CD4-positive, alpha-beta T cell treated with Interleukin-6 for 4 hours (primary cell): ENCODE measurements at places on chromosomes 4 and X.

DNA sequence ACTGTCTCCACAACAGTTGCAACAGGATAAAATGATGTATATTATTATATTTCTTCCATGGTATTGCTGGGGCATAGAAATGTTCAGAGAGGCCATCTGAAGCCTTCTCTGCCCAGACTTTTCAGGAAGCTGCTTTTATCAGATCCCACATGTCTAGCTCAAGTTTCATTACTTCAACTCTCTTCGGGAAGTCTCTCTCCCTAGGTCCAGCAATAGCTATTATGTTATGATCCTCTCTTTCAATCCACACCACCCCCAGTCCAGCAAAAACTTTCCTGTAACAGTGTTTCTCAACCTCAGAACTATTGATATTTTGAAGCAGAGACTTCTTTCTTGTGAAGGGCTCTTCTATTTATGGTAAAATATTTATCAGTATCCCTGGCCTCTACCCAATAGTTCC, 44.9 kb downstream of the CXCL1 start:
- DNase-seq, result no peak

- DNase-seq, result no peak
Measured at GRCh38 chrX:85930099-85930498, 117.3 kb downstream of the CHM start.

DNA sequence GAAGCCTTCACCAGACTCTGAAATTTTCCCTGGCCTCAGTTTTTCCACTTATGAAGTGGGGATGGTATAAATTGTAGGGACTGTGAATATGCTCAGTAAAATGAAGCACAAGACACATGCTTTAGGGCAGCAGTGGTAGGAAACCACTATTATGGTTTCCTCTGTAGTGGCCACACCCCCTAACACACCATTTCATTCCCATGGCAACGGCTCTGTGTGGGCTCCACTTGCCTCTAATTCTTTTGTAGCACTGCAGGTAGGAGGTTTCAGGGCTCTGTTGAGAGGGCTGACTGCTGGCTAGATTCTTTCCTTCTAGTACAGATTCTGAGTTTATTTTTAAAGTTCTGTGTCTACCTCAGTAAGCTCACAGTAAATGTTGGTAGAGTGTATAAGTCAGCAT, 3.5 kb upstream of the VMA21 start:
- DNase-seq, result peak; percentile 63

DNA sequence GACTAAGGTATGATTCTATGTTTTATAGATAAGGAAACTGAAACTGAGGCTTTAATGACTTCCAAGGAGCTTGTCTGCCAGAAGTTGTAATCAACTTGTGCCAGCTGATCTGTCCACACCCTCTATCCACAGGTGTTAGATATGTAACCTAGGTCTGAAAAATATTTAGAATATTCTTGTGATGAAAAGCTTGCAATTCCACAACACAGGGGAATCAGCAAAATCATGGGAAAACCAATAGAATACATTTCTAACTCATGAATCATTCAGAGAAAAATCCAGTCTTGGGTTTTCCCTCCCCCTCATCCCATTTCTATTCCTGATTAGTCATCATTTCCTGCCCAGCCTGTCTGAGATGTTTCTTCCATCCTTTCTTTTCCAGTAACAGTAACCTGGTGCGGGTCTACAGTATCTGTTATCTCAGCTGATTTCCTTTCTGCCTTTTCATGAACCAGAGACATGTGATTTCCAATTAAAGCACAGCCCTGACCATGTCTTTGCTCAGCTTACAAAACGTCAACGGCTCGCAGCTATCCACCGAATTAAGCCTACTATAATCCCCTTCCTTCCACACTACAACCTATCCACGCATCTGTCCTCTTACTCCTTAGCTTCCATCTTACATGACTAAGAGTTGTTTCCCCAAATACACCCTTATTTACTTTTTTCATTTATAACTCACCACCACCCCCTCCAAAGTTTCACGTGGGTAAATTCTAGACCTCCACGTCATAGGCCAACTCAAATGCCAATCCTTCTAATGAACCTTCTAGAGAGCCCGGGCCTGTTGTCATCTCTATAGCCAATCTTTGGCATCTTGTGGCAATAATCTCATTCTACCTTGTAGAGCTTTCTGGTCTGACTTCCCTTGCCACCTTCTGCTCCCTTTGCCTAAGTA, 961 bp upstream of the NOCT start:
- no peak for DNase-seq

- DNase-seq, result no peak
Measured at GRCh38 chr4:96354036-96354712, 514.3 kb downstream of the PDHA2 start.

DNA sequence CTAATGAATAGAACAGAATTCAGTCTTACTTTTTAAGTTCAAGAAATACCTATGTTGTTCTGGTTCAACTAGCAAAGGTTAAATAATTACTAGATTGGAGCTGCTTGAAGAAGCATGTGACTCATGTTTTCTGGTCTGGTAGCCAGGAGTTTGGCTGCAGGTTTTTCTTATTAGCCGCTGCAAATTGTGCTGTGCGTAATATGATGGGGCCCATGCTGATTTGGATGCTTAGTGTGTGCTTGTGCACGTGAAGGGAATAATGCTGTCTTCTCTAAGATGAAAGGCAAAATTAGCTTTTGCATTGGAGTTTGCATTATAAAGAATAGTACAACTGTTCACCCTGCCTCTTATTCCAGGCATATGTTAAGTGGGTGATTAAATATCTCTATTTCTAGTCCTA, 219.6 kb downstream of the SNCA start:
- no peak for DNase-seq

DNA sequence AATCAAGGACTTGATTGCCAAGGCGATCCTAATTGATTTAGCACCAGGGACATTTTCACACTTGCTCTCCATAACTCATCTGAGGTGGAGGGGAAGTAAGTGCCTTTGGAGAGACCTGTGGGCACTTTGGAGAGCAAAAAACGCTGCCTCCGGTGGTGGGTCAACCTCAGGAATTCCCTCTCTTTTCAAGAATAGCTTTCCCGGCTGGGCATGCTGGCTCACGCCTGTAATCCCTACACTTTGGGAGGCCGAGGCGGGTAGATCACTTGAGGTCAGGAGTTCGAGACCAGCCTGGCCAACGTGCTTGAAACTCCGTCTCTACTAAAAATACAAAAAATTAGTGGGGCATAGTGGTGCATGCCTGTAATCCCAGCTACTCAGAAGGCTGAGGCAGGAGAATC, 49.2 kb downstream of the PRPS1 start:
- DNase-seq, result no peak

DNA sequence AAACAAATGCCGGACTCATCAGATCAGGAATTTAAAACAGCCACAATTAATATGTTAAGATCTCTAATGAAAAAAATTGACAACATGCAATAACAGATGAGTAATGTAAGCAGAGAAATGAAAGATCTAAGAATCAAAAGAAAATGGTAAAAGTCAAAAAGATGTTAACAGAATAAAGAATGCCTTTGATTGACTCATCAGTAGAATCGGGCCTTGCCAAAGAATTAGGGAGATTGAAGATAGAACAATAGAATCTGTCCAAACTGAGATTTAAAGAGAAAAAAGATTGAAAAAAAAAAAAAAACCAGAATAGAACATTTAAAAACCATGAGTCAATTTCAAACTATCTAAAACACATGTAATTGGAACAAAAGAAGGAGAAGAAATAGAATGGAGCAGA, 25.9 kb upstream of the GUCY1A1 start:
- DNase-seq, result no peak

- DNase-seq, result no peak
Measured at GRCh38 chr4:159268607-159269006, 165.7 kb downstream of the RAPGEF2 start.

- DNase-seq, result peak; percentile 11
Measured at GRCh38 chr4:153205757-153206156, 1.5 kb downstream of the TRIM2 start.

DNA sequence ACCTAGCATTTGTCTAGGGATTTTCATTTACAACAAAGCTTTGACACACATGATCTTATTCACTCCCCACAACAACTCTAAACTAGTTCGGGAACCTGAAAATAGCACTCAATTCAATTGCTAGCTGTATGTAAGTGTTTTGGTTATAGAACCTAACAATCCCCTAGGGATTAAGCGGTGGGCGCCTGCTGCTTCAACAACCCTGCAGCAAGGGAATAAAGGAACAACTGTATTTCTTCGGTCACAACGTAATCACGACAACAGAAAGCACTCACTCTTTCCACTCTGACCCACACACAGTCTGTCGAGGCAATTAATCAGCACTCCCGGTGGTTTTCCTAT, 674 bp upstream of the DIAPH2 start:
- no peak for DNase-seq

GRCh38 chrX:120380699-120381098, 18.8 kb downstream of the ATP1B4 start:
- peak; percentile 39 for DNase-seq

- DNase-seq, result no peak
Measured at GRCh38 chrX:57172544-57172943, 35.3 kb upstream of the SPIN2A start.

DNA sequence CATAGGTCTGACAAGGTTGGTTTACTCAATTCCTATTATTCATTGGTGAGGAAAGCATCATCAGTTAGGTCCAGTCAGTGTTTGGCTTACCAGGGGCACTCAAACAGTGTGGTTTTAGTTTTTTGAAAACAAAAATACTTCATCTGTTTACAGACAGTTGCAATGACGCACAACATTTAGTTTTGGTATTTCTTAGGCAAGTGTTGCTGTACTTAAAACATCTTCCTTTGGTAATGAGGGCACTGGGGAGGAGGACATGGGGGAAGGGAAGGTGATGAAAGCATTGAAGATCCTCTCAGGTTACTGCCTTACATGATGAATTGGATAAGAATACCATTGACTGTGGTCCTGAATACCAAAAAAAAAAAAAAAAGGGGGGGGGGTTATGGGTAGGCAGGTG, 93.7 kb upstream of the MAOA start:
- no peak for DNase-seq

- no peak for DNase-seq
Measured at GRCh38 chr4:151163855-151164254, 64.4 kb downstream of the RPS3A start.

GRCh38 chr4:25061602-25062001, 30.9 kb upstream of the LGI2 start:
- no peak for DNase-seq
